T-helper 2 cell treated with Interferon-gamma antibody and Interleukin-4, amounts not matched to agents 5 μg/mL and 100 μg/mL, for 36 hours (primary cell): ENCODE measurements at places on chromosomes 16 and 17.

DNA sequence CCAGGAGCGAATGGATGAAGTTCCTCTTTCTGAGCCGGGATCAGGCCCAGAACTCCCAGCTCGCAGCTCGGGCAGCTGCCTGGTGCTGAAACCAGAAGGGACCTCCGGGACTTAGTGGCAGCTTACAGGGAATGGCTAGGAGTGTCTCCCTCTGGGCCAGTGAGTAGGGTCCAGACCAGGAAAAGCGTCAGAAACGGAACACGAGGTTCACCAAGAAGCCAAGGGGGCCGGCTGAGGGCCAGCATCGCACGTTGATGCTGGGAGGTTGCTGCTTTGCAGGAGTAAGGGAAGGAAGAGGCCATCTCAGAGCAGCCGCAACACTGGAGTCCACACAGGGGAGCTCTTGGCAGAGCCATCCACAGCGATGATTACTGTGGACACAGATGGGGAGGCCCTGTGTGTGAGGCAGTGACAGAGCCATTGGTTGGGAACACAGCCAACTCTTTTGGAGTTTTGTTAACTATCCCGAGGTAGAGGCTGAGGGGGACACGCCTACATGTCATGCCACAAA is 74.0 kb upstream of the CREBBP start:
- DNase-seq = no peak

DNA sequence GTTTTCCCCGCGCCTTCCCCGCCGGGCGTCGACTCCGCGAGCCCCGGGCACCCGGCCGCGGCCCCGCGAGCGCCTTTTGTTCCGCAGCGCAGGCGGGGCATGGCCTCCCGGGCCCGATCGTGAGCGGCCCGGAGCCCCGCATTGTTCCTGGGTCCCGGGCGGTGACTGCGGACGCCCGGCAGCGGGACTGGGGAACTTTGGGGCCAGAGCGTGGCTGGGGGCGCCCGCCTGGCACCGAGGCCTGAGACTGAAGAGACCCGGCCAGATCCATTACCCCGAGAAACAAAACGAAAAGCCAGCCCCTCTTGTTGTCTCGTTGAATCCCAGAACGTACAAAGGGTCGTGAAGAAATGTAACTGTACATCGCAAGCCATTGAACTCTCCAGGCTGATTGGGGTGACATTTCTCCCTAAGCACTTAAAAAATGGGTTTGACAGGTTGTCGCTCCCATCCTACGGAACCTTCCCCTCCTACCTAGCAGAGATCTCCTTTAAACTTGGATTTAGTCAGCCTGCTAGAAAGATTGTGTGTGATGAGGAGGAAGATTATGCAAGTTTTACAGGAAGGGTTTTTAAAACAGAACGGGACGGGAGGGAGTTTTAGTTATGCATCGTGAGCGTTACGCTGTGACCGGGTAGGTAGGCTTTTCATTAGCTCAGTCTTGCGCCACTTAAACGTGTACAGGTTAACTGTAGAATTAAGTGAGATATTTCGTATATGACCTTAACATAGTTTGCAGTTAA is 825 bp downstream of the METTL9 start:
- DNase-seq = no peak

- DNase-seq = no peak
Observed at GRCh38 chr16:5709889-5710288, 612.3 kb upstream of the EEF2KMT start.

DNA sequence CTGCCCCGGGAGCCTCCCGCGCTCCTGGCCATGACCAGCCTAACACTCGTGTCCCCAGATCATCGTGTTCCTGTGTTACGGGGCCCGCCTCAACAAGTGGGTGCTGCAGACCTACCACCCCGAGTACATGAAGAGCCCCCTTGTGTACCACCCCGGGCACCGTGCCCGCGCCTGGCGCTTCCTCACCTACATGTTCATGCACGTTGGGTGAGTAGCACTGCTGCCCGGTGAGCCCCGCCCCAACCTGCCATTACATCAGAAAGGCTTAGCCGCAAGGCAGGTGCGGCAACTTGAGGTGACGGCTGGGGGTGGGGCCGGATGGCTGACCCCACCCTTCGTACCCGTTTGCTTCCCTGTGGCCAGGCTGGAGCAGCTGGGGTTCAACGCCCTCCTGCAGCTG is 1.4 kb downstream of the RHBDL1 start:
- DNase-seq = no peak

DNA sequence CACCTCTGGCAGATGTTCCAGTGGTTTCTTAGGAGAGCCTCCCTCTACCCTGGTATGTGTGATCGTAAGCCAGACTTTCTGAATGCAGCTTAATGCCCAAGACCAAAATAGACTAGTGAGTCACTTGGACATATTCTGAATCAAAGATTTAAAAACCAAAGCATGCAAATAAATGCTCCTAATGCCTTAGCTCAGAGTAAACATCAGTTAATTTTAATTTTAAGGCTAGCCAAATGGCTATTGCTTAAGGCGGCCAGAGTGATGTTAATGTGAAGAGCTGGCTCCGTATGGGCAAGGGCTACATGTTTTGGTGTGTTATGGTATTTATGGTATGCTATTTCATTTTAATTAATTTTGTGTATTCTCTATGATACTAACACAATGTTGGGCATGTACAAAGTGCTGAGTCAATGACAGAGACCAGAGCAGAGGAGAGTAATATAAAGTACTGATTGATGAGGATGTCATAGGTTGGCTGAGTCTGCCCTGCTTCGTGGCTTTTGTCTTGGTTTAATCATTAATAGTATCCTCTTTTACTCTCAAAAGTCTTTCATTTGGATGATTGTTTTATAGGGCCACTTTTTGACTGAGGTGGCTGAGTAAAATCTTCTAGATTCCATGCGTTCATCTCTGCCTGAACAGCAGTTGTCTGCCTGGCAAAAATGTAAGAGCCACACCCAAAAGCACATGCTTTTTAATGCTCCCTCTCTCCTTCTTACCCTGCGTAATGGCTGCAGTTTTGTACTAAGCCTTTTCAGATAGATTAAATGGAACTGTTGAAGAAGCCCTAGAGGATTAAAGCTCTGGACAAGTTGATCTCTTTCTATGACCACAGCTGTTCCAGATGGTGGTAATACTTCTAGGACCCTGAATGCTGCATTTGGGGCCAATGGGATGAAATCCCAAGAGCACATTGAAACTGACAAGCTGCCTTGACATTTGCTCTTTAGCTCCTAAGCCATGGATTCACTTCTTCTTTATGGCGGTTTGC is 59.6 kb downstream of the MAP2K6 start:
- no peak for DNase-seq
